Camera-type eye (tissue), 1 donor: ENCODE measurements at places on chromosomes 1 and 21. TPM values are rescaled to one million over a fixed set of nuclear protein-coding genes. Genes with fewer than 3 reads are reported as not detected.

Gene IQGAP3
- total RNA-seq = 8.4 TPM

Gene KCNJ6
- 0.93 TPM for total RNA-seq

Gene NUP210L
- total RNA-seq = 0.11 TPM

Gene SLAMF6
- total RNA-seq = not detected

Gene PTBP2
- 387 TPM for total RNA-seq

Gene TMEM53
- total RNA-seq = 9.2 TPM
